ENCODE measurements at places on chromosomes 1 and 21.

DNA sequence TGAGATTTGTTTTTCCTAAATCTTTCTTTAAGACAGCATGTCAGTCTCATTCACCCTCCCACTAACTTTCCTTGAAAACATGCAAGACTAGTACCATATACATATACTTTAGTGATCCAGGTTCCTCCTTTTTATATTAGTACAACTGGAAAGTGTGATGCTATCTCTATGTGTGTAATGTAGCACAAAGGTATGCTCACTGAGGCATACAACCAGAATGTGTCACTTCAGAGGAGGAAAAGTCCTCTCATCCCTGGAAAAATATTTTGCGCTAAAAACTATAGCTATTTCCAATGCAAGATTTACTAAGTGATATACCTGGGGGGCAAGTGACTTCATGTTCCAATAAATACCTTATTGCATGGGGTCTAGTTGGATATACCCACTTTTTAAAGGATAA lies 45.9 kb downstream of the BARHL2 start:
- DNase-seq = no peak

- no peak for DNase-seq
Measured at GRCh38 chr1:91730801-91731732, 154.9 kb downstream of the TGFBR3 start.

DNA sequence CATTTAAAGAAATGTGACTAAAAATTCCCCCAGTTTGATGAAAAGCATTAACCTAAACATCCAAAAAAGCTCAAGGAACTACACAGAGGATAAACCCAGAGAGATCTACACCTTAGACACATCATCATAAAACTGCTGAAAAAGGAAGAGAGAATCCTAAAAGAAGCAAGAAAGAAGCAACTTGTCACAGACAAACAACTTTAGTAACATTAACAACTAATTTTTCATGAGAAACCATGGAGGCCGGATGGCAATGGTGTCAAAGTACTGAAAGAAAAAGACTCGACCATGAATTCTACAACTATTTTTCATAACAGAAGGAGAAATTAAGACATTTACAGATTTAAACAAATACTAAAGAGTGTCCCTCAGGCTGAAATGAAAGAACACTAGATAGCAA lies 17.7 kb downstream of the ZNF644 start:
- DNase-seq = no peak

DNA sequence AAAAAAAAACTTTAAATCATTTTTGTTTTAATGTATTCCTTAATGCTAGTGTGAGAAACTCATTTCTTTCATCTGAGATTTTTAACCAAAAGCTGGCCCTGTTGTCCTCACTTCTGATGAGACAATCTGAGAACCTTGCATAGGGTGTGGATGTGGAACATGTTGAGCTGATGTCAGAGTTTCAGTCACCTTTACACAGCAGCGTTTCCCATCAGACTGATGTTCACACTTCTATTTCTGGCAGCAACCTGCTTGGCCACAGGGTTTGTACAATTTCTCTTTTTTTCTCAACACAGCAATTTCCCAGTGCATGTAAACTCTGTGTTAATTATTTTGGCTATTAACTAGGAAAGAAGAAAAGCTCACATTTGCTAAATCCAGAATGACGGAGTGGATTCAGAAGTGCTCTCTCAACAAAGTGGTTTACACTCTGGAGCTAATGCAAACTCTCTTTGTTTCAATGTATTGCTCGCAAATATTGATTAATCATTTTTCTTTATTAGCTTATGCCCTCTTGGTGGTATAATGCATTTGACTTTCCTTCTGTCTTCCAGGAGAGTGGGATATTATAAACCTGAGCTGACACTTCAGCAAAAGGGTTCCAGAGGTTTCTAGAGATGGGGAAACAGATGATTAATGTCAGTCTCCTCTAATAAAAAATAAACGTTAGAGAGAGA lies 70.5 kb upstream of the HSPA13 start:
- DNase-seq = no peak

DNA sequence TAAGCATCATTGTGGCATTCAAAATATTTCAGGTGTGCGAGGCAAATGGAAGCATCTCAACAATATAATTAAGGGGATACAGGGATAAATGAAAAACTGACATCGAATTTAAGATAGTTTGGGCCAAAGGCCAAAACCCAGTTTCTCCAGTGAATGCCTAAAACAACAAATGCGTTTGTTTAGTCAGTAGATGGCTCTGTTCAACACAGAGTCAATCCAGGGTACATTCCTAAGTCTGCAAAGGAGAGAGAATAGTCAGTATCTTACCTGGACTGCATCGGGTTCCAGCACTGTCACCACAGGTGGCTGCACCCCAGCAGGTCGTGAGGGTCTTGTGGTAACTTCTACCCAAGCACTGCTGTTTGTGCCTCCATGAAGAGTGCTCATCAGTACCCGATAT lies 321.1 kb downstream of the KCTD3 start:
- no peak for DNase-seq

DNA sequence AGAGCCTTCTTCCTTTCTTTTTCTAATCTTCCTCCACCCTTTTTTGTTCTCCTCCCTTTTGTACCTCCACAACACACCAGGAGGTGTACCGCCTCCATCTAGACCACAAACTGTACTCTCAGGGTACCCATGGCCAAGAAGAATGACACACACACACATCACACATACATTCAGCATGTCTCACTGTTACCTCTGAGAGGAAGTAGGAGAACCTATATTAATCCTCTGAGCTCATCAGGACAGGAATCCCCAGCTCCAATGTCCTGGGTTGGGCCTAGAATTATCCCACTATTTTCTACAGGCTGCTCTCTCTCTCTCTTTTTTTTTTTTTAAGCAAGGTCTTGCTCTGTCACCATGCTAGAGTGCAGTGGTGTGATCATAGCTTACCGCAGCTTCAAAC lies 36.7 kb downstream of the ATP2B4 start:
- DNase-seq = no peak
